Activated gamma-delta T cell treated with Interleukin-2 at 50 U/mL for 16 hours (primary cell): ENCODE measurements at places on chromosomes 2 and 18.

DNA sequence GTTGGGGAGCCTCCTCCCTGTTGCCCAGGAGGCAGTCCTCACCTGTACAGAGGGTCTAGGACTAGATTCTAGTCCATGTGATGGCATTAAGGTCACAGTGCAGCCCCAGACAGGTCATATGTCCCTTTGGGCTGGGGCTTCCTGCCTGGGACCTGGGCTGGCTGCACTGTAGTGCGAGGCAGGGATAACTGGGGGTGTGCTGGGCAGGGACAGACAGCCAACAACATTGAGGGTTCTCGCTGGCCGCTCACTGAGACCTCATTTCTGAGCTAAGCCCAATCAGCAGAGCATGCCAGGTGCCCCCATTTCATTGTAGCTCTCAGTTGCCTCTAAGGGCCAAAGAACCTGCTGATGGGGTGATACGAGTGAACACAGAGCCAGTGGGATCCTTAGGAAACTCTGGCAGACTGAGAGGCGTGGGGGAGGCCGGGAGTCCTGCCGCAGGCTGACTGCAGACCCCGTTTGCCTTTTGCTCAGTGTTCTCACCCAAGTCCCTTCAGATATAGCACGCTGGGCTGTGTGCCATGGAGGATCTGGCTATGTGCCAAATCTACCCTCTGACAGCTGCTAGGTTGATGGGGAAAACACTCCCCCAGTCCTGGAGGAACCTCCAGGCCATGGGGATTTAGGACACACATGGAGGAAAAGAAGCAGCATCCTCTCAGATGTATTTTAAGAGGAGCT is 51.9 kb downstream of the DYSF start:
- no peak for DNase-seq

DNA sequence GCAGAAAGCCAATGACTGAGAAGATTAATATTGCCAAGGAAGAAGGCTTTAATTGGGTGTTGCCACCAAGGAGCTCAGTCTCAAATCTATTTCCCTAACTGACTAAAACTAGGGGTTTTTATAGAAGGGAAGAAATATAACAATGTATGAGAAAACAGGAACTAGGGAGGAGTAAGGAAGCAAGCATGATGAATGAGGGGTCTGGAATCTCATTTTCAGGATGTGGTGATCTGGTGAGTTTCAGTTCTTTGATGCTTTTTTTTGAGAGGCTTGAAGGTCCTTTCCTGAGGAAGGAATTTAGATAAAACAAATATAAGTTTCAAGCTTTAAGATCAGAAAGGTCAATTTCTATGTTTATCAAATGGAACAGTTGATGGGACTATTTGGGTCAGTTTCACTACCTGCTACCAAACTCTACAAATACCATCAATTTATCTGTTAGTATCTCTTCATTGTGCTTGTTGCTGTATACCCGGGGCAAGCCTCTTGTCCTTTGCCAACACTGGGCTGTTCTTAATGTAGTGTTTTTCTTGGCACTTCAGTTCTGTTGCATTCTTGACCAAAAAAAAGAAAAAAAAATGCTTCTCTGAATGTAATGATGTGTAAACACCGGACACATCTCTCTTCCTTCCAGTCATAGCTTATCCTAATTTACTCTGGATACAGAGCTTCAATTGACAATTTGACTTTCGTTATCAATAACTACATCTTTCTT is 357.0 kb downstream of the GALNT13 start:
- DNase-seq, result no peak

GRCh38 chr2:105188343-105188742 is 53.2 kb upstream of the GPR45 start:
- no peak for DNase-seq

- peak; percentile 40 for DNase-seq
These were observed 9.5 kb downstream of the ZEB2 start for GRCh38 chr2:144510294-144510991.

- DNase-seq, result no peak
These were observed 184.2 kb downstream of the TMEM247 start for GRCh38 chr2:46663614-46664013.

DNA sequence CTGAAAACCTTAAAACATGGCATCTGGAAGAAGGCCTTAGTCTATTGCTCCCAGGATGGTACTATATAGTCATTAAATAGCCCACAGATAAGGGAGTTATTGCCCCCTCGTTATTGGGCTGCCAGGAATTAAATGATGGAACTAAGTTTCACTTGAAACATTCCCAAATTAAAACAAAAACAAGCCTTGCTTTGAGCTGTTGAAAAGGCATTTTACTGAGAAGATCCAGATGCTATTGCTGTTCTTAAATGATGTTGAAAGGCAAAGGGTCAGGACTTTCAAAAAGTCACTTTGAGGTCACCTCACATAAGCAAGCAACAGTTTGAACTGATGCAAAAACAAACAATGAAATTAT is 2.0 kb upstream of the AMMECR1L start:
- DNase-seq, result no peak

DNA sequence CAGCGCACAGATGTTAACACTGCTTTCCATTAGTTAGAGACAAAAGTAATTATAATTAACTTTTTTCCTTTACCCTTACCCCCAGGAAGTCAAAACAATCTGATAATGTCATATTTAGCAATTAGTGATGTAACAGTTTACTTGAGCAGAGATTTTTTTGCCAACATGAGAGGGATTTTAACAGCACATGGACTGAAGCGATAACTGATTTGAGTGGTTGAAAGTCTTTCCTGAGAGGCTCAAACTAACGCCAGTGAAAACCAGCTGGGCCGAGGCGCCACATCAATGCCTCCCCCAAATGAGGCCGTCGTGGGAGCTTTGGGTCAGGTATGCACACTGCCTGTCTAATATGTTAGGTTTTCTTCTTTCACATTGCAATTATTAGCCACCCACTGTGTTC is 469.9 kb upstream of the SMIM21 start:
- DNase-seq, result no peak

DNA sequence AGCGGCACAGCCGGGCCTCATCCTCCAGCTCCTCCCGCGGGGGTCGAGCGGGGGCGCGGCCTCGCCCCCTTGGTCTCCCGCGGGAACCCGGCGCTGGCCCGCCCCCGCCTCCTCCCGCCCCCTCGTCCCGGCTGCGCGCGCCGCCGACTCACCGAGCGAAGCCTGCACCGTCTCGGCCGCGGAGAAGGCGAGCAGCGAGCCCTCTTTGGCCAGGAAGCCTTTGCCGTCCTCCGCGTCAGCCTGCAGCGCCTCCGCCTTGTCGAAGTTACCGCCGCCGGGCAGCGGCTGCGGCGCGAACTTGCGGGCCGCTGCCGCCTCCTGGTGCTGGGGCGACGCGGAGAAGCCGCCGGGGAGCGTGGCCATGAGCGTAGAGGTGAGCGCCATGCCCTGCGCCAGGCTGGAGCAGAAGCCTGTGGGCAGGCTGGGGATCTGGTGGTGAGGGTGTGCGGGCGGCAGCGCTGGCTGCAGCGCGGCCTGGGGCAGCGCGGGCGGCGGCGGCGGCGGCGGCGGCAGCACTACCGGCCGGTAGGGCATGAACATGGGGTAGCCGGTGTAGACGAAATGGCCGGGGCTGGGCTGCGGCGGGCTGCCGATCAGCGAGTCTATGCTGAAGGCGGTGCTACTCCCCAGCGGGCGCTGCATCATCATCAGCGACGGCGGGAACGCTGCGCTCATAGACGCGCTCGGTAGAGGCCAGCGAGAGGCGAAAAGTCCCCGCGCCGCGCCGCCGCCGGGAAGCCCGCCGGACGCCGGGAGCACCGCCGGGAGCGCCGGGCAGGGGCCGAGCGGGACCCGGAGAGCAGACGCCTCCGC is 683 bp downstream of the GBX2 start:
- no peak for DNase-seq

DNA sequence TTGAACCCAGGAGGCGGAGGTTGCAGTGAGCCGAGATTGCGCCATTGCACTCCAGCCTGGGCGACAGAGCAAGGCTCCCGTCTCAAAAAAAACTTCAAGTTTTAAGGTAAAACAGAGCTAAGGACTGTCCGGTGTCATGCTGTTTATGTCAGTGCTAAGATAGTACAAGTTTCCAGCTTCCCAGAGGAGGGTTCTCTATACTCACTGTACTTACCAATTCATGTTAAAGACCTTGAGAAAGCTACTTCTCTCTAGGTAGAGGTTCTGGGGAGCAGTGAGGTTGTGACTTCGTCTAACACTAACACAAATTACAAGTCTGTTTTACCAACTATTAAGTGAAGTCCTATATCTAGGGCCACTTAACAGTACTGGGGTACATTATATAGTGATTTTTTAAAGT is 18.8 kb downstream of the METTL21A start:
- no peak for DNase-seq
